CD8-positive, alpha-beta T cell (primary cell): ENCODE measurements at places on chromosomes 1 and 21. TPM values are rescaled to one million over a fixed set of nuclear protein-coding genes. Genes with fewer than 3 reads are reported as not detected.

The KIF26B gene
- not detected for total RNA-seq

The TRIM46 gene
- 1.1 TPM for total RNA-seq

The MIA3 gene
- 144 TPM for total RNA-seq

The PLPPR5 gene
- total RNA-seq, result not detected

The ACTN2 gene
- not detected for total RNA-seq

The TCEANC2 gene
- total RNA-seq, result 2.1 TPM

The OR2L2 gene
- not detected for total RNA-seq

The KCNK2 gene
- not detected for total RNA-seq
